Right cardiac atrium (tissue), 5 donors: ENCODE measurements at places on chromosomes 12 and 14. TPM values are rescaled to one million over a fixed set of nuclear protein-coding genes. Genes with fewer than 3 reads are reported as not detected.

Gene BTBD6
- polyA plus RNA-seq: 42.2 TPM

Gene A2M
- polyA plus RNA-seq: 165 TPM

Gene CIROP
- polyA plus RNA-seq: not detected

Gene NOVA1
- 3.5 TPM for polyA plus RNA-seq

Gene PTCSC3
- not detected for polyA plus RNA-seq

Gene VRTN
- polyA plus RNA-seq: not detected

Gene TTC9
- polyA plus RNA-seq: 0.95 TPM

Gene DCN
- polyA plus RNA-seq: 764 TPM

Gene C1R
- 201 TPM for polyA plus RNA-seq

Gene PMCH
- polyA plus RNA-seq: not detected

Gene KRR1
- polyA plus RNA-seq: 7.3 TPM

Gene WBP11
- 19.3 TPM for polyA plus RNA-seq

Gene STAC3
- 1.2 TPM for polyA plus RNA-seq

Gene LBHD2
- polyA plus RNA-seq: not detected

Gene RNF212B
- not detected for polyA plus RNA-seq

Gene CELA1
- not detected for polyA plus RNA-seq

Gene CLEC2A
- polyA plus RNA-seq: not detected

Gene LPAR5
- polyA plus RNA-seq: 0.86 TPM

Gene TAC3
- not detected for polyA plus RNA-seq

Gene PIK3C2G
- polyA plus RNA-seq: not detected

Gene FZD10
- polyA plus RNA-seq: 0.14 TPM

Gene LRRC10
- polyA plus RNA-seq: 22.0 TPM

Gene TGFB3
- 18.0 TPM for polyA plus RNA-seq

Gene BEST3
- polyA plus RNA-seq: not detected

Gene KRT83
- polyA plus RNA-seq: not detected

Gene FAR2
- polyA plus RNA-seq: 2.5 TPM

Gene KRT71
- polyA plus RNA-seq: not detected

Gene ADSS1
- polyA plus RNA-seq: 217 TPM

Gene FAIM2
- 37.4 TPM for polyA plus RNA-seq
